Breast epithelium (tissue), 4 donors: ENCODE measurements at places on chromosomes 2 and 18. TPM values are rescaled to one million over a fixed set of nuclear protein-coding genes. Genes with fewer than 3 reads are reported as not detected.
A peak's percentile ranks its signal among the peaks of the same experiment; 100 is the strongest.

DNA sequence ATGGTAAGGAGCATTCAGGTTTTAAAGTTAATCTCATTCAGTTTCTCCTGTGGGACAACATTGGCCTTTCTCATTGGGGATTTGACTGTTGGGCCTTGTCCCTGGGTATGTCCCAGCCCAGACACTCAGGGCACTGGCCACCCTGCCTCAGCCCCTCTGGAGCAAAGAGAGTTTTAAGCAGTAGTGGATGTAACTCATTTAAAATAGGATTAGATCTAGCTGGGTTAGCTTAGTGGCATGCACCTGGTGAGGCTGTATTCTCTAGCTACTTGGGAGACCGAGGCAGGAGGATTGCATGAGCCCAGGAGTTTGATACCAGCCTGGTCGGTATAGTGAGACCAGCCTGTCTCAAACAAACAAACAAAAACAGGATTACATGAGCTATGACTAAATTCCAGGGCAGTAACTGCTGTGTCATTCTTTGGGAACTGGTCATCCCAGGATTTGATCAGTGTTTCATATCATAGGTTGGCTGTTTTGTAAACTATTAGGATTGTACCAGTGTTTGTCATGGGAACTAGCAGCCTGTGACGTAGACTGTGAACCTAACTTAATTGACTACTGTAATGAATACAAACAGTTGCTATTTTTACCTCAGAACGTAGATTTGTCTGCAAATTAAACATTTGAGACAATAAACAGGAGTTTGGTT lies 12.5 kb downstream of the INPP4A start:
- H3K4me3 ChIP-seq: no peak overlapping the region
- H3K27ac ChIP-seq: no peak overlapping the region
- no peaks in the 10 kb centered on the region for H3K4me1 ChIP-seq
- no peaks in the 10 kb centered on the region for H3K36me3 ChIP-seq
- H3K27me3 ChIP-seq: no peaks in the 10 kb centered on the region

The EFR3B gene
- total RNA-seq: 0.16 TPM

The TMEFF2 gene
- total RNA-seq: not detected

GRCh38 chr18:80178935-80179818 lies 68.1 kb downstream of the PARD6G start:
- H3K27me3 ChIP-seq: no peaks in the 10 kb centered on the region
- no peaks in the 10 kb centered on the region for H3K36me3 ChIP-seq
- peak; percentile 43 for DNase-seq
- H3K4me1 ChIP-seq: no peaks in the 10 kb centered on the region
- H3K27ac ChIP-seq: peak overlapping the region; percentile 41

The ITPRID2 gene
- total RNA-seq: 67.2 TPM
